ENCODE measurements at places on chromosomes 6 and 20.

GRCh38 chr6:119170447-119171087, 92.1 kb upstream of the FAM184A start:
- no peak for DNase-seq

DNA sequence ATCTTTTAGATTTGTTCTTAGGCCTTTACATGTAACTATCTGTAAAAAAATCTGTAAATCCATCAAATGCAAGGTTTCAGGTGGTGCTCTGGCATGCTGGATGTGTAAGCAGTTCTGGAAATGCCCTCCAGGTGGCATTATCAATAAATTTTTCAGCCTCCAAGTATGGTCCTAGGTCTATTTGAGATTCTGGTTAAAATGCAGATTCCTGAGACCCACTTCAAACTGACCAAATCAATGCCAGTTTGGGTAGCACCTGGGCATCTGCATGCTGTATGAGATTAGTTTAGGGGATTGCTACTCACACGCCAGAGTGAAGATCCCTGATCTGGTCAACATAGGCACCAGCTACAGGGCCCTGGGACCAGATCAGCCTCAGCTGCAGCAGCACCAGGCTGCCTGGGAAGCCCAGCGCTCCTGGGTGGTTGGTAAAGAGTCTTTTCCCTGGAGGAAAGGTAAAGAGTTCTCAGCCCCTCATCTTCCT, 507.3 kb upstream of the CITED2 start:
- DNase-seq: no peak

GRCh38 chr20:41228858-41229257, 88.7 kb downstream of the ZHX3 start:
- DNase-seq: no peak

DNA sequence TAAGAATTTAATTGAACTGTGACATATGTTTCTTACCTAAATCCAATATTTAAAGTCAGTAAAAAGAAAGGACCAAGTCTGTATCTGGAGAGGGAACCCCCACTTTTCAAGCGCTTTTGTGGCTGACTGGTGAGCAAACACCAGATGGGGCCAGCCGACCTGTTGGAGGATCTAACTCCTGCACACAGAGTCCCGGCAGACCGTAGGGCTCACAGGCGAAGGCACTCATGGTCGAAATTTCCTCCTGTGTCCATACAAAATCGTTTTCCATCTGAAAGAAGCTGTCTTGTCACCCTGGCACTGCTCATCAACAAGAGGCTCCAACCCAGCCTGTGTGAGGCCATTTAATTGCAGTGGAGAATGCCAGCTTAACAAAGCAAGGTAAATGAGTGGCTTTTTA, 94.0 kb downstream of the SCML4 start:
- no peak for DNase-seq

- no peak for DNase-seq
These were observed 125.8 kb downstream of the DLL1 start for GRCh38 chr6:170165085-170165470.

GRCh38 chr6:56669041-56669440, 26.4 kb upstream of the DST start:
- DNase-seq: no peak

DNA sequence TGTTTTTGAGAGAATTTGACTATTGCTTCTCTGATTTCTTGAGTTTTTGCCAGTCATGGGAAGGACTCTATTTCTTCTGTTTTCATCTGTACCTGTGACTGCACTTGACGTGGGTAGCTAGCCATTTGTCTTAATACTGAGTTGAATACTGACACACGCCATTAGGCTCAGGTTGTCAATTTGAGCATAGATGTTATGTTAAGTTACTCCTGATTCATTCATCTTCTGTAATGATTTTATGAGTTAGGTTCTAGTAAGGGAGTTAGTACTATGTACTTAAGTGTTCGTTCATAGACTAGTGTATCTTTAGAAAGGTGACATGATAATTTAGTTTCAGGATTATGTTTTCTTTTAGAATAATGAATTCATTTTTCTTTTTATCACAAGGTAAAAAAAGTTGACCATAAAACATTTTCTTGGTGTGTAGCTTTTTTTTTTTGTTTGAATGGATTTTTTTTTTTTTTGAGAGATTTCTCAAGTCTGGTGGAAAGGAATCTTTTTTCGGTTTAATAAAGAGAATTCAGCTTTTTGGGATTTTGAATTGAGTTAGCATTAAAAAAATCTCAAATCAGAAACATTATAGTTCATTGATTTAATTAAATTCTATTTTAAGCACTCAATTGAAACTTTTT, 1.7 kb downstream of the AFDN start:
- no peak for DNase-seq

DNA sequence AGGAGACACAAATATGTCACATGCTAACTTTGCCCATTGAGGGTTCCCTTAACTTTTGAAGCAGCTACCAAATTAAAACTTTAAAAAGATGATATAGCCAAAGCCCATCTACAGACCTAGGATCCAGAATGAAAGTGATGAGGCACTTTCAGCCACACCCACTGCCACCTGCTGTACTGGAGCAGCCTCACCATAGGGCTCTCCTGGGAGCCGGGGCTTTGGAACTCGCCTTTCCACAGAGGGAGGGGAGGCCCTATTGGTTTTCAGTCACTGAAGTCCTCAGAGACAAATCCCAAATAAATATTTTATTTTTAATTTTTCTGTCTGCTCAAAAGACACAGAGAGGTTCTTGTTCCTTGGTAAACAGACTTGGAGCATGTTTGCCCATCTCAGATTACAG, 238.1 kb upstream of the TAB2 start:
- DNase-seq: no peak

GRCh38 chr6:134303891-134304290, 14.0 kb downstream of the SGK1 start:
- DNase-seq: no peak

- no peak for DNase-seq
These were observed 13.3 kb upstream of the AKAP7 start for GRCh38 chr6:131122007-131122406.

GRCh38 chr6:444653-445275, 53.2 kb downstream of the IRF4 start:
- no peak for DNase-seq

DNA sequence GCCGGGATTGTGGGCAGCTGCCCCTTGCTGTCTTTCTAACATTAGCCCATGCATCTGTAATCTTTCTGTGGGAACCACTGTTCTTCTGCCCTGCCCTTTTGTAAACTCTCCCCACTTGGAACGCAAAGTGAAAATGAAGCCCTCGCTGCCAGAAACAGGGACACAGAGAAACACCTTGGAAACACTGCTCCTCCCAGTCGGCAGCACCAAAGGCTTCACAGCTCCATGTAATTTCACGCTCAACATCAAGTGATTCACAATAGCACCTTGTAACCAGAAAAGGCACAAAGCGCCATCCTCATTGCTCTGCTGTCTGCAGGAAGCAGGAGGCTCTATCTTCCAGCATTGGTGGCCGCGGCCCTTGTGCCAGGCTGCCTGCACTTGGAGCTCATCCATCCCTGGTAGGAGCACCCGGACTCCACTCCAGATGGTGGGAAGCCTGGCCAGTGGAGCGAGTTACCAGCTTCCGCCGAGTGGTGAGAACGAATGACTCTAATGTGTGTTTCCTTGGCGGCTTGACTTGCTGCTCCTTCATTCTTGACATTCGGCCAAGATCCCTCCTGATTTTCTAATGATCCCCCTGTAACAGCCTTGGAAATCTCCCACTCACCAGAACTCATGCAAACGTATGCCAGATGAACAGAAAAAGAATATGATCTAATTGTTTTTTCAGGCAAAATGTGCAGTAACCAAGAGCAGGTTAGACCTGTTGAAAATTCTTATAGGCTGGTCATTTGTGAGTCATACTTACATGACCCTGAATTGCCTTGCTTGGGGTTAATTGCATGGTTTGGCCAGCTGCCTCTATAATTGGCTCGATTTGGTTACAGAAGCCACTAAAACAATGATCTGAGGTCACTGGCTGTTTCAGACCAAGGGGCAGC, 169.1 kb upstream of the CDYL start:
- no peak for DNase-seq

DNA sequence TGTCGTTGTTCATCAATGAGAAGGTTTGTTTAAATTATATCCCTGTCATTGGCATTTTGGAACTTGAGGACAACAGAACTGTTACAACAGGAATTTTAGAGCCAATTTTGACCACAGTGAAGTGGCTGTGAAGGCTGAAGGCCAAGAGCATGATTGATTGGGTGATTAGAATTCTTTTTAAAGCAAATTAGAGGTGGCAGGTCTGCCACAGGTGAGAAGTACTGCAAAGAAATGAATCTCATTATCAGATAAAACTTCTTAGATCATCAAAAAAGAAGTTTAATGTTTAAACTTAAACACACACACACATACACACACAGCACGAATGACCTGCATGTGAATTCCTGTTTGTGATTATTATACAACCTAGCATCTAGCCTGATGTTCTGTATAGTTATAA, 32.4 kb downstream of the FARS2 start:
- no peak for DNase-seq

DNA sequence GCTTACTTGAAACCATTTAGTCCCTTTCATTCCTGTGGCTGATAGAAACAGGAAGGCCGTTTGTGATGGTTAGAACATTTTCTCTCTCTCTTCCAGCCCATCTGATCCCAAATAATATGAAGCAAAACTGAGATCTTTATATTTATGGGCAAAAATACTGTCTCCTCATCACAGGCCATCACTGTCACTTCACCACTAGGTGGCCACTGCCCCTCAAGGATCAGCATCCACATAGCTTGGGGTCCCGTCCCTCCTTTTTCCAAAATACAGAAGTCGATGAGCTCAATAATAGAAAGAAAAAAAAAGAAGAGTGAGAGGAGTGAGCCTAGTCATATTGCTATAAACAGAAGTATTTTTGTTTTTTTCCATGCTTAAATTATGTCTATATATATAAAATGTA, 46.4 kb upstream of the LAMP5 start:
- no peak for DNase-seq

DNA sequence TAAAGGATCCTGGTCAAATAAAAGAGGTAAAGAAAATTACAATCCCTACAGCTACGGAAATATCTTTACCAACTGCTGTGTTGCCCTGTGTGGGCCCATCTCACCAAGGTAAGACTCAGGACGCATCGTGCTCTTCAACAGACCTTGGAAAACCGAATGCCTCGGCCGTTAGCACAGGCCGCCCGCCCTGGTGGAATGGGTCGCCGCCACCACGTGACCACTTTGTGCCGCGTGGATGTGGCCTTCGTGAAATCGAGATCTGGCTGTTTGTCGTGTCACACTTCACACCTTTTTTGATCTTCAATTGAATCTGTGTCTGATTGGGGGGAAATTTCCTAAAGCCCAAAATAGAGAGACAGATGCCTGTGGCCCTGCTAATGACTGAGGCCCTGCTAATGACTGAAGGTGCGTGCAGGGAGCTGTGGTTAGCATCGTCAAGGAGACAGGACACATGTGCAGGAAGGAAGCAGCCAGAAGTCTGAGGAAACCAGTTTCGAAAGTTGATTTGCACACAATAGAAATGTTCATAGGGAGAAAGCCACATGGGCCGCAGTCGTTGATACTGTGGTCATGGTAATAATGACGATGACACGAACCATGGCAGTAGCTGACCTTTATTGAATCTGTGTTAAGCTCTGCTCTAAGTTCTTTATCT, 175.7 kb upstream of the SNX9 start:
- no peak for DNase-seq

Data from activated CD8-positive, alpha-beta memory T cell treated with anti-CD3 and anti-CD28 coated beads for 4 hours (primary cell).